SJCRH30 (cell line): ENCODE measurements at places on chromosomes 1 and 21.

DNA sequence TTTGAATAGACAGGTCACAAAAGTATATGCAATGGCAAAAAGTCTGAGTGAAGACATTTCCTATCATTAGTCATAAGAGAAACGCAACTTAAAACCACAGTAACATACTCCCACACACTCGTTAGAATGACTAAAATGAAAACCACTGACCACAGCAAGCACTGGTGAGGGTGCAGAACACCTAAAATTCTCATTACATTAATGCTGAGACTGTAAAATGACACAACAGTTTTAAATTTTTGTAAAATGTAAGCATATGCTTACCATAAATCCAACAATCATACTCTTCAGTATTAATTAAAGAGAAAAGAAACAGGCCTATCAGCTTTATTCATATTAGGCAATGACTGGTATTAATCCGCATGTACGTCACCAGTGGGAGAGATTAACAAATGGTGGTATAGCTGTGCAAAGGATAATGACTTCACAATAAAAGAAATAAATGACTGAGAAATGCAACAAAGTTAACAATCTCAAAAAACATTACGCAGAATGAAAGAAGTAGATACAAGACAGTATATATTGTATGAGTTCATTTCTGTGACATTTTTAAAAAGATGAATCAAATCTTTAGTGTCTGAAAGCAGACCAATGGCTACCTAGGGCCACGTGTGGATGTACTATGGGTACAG, 253.5 kb downstream of the AKT3 start:
- DNase-seq = no peak

GRCh38 chr1:45221716-45222115, 15.3 kb upstream of the ZSWIM5 start:
- DNase-seq = no peak

DNA sequence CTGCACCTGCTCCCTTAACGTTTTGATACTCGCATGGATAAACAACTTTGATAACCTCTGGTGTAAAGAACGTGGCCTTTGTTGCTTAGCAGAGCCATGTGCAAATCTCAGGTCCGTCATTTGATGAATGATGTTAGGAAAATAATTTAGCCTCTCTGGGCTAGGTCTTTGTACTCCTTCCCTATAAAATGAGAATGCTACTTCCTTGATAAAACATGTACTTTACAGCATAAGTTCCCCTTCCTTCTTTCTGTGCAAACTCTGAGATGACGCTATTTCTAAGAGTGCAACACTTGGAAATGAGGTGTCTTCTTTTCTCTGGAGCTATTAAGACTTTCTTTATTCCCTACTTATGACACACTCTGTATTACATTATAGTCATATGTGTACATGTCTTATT, 243.4 kb downstream of the RGS7 start:
- no peak for DNase-seq

DNA sequence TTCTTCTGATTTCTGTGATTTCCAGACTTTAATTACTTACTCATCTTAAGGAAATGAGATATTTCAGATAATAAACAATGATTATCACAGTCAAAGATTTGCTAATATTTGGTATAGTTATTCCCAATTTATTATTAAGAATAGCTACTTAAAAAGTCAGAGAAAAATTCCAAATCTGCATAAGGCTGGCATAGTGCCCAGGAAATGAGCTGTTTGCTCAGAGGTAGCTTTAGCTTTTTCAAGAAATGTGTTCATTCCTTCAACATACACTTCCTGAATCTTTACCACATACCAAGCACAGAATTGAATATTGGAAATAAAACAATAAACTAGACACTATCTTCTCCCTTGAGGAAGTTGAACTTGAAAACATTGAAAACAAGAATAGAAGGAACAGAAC, 44.3 kb upstream of the KCNK1 start:
- DNase-seq = no peak
